ENCODE measurements at places on chromosomes 6 and 20.
A peak's percentile ranks its signal among the peaks of the same experiment; 100 is the strongest.

GRCh38 chr20:32638848-32639247, 34.9 kb downstream of the C20orf203 start:
- no peak for DNase-seq

DNA sequence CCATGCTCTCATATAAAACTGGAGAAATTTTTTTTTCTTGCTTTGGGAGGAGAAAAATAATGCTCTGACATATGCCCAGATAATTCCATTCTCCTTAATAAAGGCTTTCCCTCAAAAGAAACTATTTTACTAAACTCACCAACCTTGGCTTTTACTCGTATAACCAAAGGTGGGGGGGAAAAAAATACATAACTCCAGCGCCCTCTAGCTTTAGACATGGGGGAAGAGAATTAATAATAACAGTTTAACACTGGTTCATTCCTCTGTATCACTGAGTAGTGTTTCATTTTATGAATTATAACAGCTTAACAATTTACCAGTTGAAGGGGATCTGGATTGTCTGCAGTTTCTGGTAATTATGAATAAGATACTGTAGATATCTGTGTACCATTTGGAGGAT, 1226.1 kb downstream of the GRIK2 start:
- no peak for DNase-seq

DNA sequence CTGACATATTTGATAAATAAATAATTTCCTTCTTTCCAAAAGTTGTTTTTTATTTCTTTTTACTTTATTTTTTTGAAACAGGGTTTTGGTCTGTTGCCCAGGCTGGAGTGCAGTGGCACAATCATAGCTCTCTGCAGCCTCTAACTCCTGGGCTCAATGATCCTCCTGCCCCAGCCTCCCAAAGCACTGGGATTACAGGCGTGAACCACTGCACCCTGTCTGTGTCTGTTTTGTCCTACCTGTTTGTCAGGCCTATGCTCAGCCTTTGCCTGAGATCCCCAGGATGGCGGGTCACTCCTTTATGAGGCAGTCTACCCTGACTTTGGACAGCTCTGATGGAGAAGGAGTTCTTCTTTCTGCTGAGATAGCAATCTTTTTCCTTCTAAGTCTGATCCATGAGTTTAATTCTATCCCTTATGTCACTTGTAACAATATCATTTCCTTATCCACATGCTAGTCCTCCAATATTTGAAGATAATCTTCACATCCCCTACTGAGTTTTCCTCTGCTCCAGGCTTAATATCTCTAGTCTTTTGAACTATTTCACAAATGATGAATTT, 14.4 kb upstream of the SLC16A10 start:
- DNase-seq: no peak

DNA sequence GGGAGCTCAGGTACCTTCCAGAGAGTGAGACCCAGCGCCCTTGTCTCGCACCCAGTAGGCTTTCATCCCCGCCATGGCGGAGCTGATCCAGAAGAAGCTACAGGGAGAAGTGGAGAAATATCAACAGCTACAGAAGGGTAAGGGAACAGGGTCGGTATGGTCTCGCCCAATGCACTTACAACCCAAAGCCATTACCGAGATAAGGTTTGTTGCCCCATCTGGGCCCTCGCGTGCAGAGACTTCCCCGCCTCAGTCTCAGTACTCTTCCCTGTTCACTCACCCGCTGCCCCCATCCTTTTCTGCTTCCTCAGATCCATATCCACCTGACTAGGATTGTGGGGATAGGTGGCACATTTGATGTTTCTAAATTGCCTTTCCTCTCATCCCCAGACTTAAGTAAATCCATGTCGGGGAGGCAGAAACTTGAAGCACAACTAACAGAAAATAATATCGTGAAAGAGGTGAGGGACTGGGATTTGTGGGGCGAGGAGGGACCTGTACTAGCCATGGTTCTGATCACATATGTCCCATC, 449 bp downstream of the PFDN6 start:
- no peak for DNase-seq

GRCh38 chr6:158040051-158040803, 58.6 kb downstream of the SYNJ2 start:
- DNase-seq: peak; percentile 67

DNA sequence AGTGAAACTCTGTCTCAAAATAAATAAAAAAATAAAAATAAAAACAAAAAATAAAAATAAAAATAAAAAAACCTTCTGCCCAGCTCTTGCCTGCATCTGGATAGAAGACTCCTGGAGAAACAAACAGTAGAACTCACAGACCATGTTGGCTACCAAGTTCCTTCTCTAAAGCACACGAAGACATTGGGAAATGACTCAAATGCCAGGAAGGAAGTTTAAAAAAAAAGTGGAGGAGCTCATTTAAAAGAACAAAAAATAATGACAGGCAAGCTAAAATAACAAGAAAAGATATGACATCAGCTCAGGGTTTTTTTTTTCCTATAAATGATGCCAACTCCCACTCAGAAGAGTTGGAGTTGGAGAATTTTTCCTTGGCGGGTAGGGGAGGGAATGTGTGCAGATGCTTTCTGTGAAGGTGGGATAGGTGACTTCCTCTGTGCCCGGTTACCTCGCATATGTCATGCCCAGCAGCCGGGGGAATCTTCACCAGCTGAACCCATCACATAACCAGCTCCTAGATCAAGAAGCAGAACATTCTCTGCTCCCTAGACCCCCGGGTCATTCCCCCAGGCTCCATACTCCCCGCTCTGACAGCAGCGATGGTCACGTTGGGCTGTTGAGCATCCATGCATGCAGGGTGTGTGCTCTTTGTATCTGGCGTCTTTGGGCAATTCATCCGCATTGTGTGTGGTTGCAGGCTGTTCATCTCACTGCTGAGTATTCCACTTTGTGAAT, 17.3 kb upstream of the CD93 start:
- DNase-seq: no peak

GRCh38 chr6:39896701-39897100, 37.6 kb downstream of the MOCS1 start:
- no peak for DNase-seq

DNA sequence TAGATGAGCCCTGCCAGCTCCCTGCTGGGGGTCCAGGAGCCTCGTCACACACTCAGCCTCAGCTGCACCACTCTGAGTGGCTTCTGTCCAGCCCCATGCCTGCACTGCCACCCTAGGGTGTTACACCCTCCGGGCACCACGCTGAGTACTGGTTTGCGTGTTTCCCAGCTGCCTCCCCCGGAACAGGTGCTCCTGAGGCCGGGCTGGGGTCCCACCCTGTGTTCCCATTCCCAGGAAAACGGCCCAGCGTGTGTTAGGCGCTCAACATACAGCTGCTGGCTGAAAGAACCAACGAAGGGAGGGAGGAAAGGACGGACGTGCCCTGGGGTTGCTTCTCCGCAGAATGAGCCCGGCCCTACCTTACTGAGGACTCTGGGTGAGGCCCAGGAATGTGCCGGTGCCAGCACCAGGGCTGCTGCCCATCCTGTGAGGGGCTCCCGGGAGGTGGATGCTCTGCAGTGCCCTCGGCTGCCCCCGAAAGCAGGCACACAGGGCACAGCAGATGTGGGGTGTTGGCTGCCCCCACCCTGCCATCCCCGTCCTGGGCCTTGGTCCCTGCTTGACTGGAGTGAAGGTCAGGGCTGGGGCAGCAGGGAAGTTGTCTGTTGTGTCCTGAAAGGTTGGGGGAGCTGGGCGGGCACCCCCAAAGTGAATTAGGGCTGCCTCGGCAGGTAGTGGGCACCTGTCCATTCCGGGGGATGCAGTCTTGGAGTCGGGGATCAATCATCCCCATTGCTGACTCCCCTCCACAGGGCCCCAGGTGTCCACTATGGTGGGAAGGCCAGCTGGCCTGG, 16.3 kb downstream of the LAMA5 start:
- no peak for DNase-seq

DNA sequence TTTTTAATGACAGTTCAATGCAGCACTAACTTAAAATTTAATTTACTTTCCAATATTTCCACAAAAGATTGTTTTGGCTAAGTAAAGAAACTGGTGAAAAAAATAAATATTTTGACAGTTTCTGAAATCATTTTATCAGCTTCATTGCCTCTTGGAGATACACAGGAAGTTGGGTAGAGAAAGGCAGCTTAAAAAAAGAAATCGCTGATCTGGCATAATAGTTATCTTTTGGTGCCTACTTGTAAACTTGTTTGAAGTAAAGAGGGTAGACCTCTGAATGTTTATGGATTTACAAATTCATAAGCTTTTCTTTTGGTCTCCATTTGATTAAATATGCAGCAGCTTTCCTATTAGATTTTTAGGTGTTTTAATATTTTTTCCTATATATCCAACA, 103.4 kb downstream of the RTN4IP1 start:
- no peak for DNase-seq

- DNase-seq: no peak
These were observed 19.6 kb downstream of the SEC23B start for GRCh38 chr20:18527339-18527738.

DNA sequence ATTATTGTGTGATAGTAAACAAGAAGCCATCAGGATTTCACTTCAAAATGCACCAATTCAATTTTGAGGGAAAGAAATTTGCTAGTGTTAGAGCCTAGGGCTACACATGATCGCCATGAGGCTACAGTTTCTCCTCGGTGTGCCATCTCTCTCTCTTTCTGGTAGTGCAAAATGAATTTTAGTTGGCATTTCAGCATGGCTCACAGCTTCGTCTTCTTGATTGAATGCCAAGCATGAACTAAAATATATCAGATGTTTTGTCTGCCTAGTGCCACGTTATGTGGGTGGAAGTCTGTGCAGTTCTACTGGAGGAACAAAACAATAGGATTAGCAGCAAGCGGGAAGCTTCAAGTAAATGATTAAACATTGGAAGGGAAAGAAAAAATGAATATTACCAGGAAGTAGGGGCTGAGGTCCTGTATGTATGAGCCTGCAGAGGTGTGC, 6.8 kb upstream of the MRAP2 start:
- DNase-seq: no peak
